ENCODE measurements at places on chromosomes 16 and 17.

- DNase-seq, result no peak
Observed at GRCh38 chr16:73054498-73054812, 6.5 kb upstream of the ZFHX3 start.

GRCh38 chr17:62664336-62665120 lies 37.1 kb downstream of the MRC2 start:
- no peak for DNase-seq

DNA sequence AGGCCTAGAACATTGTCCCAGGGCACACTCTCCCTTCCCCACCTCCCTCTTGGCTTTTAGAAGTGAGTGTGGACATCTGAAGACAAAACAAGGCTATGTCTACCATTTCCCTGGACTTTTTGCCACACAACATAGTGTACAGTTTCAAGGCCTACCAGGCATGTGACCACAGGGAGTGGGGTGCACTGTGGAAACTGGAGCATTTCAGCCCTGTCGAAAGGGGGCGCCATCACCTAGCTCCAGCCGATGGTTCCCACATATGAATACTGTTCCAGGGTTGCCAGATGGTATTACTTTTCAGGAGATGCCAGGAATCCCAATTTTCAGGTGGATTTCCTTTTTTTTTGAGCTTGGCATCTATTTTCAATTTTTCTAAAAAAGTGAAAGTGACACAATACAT lies 140.7 kb downstream of the KATNIP start:
- no peak for DNase-seq

- no peak for DNase-seq
Observed at GRCh38 chr16:9212621-9213020, 121.2 kb downstream of the HAPSTR1 start.

- peak; percentile 39 for DNase-seq
Observed at GRCh38 chr17:45307290-45308015, 9.4 kb downstream of the MAP3K14 start.

DNA sequence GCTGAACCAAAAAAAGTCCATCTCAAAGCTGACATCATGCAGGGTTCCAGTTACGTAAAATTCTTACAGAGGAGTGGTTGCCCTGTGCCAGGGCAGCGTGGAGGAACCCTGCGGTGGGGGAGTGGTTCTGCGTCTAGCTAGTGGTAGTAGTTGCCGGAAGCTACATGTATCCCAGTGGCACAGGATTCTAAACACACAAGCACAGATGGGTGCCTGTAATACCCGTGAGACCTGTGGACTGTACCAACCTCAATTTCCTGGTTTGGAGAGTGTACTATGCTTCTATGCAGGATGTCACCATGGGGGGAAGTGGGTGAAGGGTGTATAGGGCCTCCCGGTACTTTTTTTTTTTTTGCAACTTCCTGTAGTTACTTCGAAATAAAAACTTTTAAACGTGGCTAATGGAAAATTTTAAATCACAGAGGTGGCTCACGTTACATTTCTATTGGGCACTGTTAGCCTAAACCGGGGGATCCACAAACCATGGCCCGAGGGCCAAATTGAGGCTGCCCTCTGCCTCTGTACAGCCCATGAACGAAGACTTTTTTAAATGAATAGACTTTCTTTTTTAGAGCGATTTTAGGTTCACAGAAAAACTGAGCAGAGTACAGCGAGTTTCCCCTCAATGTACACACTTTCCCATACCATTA lies 38.5 kb downstream of the TBC1D16 start:
- peak; percentile 47 for DNase-seq

- no peak for DNase-seq
Observed at GRCh38 chr17:54623746-54624145, 276.9 kb upstream of the TOM1L1 start.

GRCh38 chr17:67555855-67556254 lies 161.9 kb upstream of the NOL11 start:
- DNase-seq, result no peak

DNA sequence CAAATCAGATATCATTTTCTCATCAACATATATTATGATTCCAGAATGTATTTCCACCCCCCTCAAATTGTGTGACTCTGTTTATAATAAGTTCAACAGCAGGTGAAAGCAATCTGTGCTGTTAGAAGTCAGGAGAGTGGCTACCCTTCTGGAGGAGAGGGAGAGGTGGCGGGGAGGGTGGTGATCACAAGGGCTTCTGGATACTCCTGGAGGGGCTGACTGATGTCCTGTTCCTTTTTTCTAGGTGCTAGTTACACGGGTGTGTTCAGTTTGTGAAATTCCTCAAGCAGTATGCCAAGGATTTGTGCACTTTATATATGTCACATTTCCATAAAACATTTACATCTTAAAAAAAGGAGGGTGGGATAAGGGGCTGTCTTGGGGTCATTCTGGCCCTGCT lies 119.1 kb downstream of the IRF8 start:
- DNase-seq, result no peak

- DNase-seq, result no peak
Observed at GRCh38 chr17:67573987-67574657, 143.6 kb upstream of the NOL11 start.

DNA sequence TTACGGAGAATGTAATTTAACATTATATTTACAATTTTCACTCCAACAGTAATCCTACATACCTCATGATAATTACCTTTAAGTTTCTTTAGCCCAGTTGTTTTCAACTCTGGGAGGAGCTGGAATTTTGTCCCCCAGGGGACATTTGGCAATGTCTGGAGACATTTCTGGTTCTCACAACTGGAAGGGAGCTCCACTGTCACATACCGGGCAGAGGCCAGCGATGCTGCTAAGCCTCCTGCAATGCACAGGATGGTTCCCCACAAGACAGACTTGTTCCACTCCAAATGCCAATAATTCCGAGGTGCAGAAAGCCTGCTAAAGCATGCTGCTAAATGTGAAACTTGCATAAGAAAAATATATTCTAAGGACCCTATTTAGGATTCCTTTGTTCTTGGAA lies 251.1 kb upstream of the IRX5 start:
- no peak for DNase-seq

- no peak for DNase-seq
Observed at GRCh38 chr16:85495823-85496538, 117.1 kb upstream of the GSE1 start.

DNA sequence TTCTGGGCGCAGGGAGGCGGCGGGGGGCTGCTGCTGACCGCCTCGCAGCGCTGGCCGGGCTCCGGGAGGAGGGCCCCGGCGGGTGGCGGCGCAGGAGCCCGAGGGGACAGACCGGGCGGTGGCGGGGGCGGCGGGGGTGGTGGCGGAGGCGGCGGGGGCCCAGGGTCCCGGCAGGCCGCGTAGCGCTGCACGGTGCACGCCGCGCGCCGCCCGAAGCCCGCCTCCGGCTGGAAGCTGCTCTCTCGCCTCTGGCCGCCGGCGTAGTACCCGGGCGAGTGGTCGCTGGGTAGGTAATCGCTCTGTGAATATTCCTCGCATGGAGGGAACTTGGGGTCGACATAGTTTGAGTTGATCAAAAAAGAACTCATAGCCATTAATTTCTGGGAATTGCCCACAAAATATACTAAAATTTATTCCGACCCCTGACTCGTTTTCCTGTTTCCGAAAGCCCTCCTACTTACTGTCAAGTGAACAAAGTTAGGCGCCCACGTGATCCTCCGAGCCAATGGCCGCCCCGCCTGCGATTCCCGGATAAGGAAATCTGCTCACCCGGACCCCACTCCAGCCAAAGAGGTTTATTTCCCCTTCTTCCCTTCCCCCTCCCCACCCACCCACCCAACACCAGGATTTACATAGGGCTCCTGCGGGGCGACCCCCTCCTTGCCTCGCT lies at the start of gene HOXB4:
HOXB4 (minus strand) TSS at position 405 of the 670 bp plus-strand sequence; CDS start at position 374, 31 bp downstream.
- DNase-seq, result peak; percentile 57
